Neuronal stem cell (in vitro differentiated cells): ENCODE measurements at places on chromosomes 6 and 20.

DNA sequence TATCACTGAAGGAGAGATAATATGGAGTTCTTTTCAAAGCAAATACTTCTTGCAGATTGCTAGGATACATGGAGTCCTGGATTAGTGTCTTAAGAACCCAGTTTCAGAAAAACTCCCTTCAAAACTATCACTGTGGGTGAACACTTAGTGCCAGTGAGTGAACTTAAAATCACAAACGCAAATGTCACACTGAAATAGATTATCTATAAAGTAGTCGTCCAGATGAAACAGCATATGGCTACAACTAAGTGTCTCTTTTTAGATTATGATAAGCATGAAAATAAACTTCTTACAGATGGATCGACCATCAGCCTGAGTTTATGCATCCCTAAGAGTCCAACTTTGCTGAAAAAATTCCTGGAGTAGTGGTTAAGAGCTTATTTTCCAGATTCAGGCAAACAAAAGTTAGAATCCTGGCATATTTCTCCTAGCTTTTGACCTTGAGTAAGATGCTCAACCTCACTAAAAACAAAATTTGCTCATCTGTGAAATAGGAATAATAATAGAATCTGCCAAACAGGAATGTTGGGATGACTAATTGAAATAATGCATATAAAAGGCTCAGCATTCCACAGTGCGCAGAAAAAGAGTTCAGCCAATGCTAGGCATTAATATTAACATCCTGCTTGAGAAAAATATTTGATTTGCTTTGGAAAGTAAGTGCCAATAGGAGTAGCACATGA is 70.4 kb downstream of the DOK5 start:
- H3K36me3 ChIP-seq = no peaks in the 10 kb centered on the region
- no peaks in the 10 kb centered on the region for H3K27me3 ChIP-seq
- H3K4me3 ChIP-seq = no peak overlapping the region
- no peak for DNase-seq
- no peaks in the 10 kb centered on the region for H3K4me1 ChIP-seq
- no peak overlapping the region for H3K27ac ChIP-seq

GRCh38 chr6:149478631-149479314 is 6.0 kb downstream of the ZC3H12D start:
- no peak for DNase-seq
- no peak overlapping the region for H3K27ac ChIP-seq
- no peaks in the 10 kb centered on the region for H3K36me3 ChIP-seq
- H3K27me3 ChIP-seq = no peaks in the 10 kb centered on the region

GRCh38 chr20:33163856-33164762 is 3.9 kb upstream of the BPIFA2 start:
- no peak overlapping the region for H3K4me3 ChIP-seq
- no peaks in the 10 kb centered on the region for H3K27me3 ChIP-seq
- no peak overlapping the region for H3K27ac ChIP-seq
- no peaks in the 10 kb centered on the region for H3K4me1 ChIP-seq
- no peaks in the 10 kb centered on the region for H3K36me3 ChIP-seq
- DNase-seq = no peak

GRCh38 chr6:106027758-106028157 is 58.4 kb upstream of the PRDM1 start:
- H3K4me1 ChIP-seq = peaks cover 2% of the 10 kb centered on the region
- no peak overlapping the region for H3K4me3 ChIP-seq
- H3K36me3 ChIP-seq = no peaks in the 10 kb centered on the region
- DNase-seq = no peak

DNA sequence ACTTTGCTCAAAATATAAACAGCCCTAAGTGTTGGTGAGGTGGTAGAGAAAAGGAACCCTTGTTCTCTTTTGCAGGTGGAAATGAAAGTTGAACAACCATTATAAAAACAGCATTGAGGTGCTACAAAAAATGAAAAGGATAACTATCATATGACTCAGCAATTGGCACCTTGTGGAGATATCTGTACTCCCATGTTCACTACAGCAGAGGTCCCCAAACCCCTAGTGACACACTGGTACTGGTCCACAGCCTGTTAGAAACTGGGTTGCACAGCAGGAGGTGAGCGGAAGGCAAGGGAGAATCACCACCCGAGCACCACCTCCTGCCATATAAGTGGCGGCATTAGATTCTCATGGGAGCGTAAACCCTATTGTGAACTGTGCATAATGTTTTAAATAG is 267.4 kb upstream of the THEMIS start:
- no peaks in the 10 kb centered on the region for H3K36me3 ChIP-seq
- no peak overlapping the region for H3K4me3 ChIP-seq
- H3K27ac ChIP-seq = no peak overlapping the region
- H3K27me3 ChIP-seq = no peaks in the 10 kb centered on the region
- H3K4me1 ChIP-seq = no peaks in the 10 kb centered on the region
- DNase-seq = no peak

DNA sequence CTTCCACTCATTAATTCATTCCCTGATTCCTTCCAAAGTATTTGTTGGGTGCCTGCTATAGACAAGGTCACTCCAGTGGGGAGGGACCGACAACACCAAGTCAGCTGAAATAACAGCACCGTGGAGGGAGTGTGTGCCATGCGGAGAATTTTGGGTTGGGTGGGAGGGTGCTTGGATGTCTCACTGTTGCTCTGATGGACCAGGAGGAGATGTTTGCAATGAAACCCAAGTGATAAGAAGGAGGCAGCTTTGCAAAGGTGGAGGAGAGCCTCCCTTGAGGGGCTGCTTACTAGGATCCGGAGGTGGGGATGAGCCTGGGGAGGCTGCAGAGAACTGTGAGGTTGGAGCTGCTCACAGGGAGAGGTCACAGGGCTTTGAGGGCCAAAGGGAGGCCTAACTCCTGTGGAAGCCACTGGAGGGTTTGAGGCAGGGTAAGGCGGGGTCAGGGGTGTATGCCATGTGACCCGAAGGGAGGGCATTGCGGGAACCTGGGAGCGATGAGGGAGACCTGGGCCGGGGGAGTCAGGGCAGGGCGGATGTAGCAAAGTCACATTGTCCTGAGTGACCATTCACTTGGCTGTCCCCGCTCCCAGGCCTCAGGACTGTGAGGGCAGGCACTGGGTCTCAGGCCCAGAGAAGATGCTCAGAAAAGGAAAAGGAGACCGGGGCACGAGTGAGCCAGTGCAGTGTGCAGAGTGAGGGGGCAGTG is 124.5 kb downstream of the PHACTR3 start:
- no peaks in the 10 kb centered on the region for H3K4me1 ChIP-seq
- H3K27ac ChIP-seq = no peak overlapping the region
- peaks cover 4% of the 10 kb centered on the region for H3K27me3 ChIP-seq
- H3K4me3 ChIP-seq = no peak overlapping the region
- DNase-seq = no peak

DNA sequence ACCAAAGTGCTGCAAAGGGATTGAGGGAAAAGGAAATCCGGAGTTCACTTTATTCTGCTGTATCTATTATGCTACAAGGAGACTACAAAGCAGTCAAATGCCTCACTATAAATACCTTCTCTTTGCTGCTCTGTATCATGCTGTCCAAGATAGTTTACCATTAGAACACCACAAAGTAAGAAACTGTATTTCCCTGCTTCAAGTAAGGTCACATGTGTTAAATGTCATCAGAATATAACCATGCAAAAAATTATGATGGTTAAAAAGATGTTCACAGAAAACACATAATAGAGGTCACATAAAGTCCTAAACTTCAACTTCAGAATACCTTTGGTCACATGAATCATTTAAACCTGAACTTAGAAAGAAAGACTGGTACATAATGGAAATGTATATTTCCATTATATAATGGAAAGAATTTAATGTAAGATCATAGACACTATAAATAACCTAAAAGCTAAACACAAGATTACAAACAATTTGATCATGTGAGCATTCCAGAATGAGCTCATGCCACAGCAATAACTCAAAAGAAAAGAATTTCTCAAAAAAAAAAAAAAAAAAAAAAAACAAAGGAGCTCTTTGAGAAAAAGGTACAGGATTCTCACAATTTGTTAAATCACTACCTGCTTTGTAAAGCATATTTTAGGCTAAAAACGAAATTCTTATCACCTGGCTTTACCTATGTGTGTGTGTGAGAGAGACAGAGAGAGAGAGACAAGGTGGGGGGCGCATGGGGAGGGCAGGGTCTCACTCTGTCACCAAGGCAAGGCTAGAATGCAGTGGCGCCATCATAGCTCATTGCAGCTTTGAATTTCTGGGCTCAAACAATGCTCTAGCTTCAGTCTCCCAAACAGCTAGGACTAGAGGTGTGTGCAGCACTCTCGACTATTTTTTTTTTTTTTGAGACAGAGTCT is 58.7 kb downstream of the KIF13A start:
- no peak for DNase-seq
- peaks cover 2% of the 10 kb centered on the region for H3K4me1 ChIP-seq
- no peak overlapping the region for H3K27ac ChIP-seq
- no peak overlapping the region for H3K4me3 ChIP-seq
- H3K27me3 ChIP-seq = no peaks in the 10 kb centered on the region

GRCh38 chr6:158686311-158686710 is 36.5 kb downstream of the SYTL3 start:
- H3K4me3 ChIP-seq = no peak overlapping the region
- no peaks in the 10 kb centered on the region for H3K4me1 ChIP-seq
- H3K36me3 ChIP-seq = no peaks in the 10 kb centered on the region
- no peak overlapping the region for H3K27ac ChIP-seq
- peaks cover 10% of the 10 kb centered on the region for H3K27me3 ChIP-seq

- H3K27me3 ChIP-seq = no peaks in the 10 kb centered on the region
- DNase-seq = no peak
- no peak overlapping the region for H3K27ac ChIP-seq
Observed at GRCh38 chr6:125798734-125799508, 8.2 kb downstream of the NCOA7 start.

GRCh38 chr20:703006-703405 is 27.4 kb upstream of the SCRT2 start:
- no peak overlapping the region for H3K27ac ChIP-seq
- no peak overlapping the region for H3K4me3 ChIP-seq
- no peak for DNase-seq
- H3K27me3 ChIP-seq = no peaks in the 10 kb centered on the region

DNA sequence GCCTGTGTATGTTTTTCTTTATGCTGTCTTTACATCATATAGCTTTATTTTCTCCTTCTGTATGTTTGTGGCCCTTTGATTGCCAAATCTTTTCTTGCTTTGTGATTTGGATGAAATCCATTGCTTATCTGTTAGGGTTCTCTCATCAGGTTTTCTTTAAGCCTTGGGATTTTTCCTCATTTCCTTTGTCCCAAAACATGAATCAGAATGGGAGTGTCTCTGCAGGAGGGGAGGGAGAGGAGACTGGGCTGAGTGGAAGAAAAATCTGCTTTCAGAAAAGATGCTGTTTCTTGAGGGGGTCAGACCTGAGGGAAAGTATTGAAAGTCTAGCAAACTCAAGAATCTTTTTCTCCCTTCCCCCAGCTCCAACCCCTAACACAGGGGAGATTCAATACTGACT is 758.0 kb upstream of the MMS22L start:
- DNase-seq = no peak
- no peaks in the 10 kb centered on the region for H3K36me3 ChIP-seq
- no peaks in the 10 kb centered on the region for H3K27me3 ChIP-seq
- H3K4me1 ChIP-seq = peaks cover 27% of the 10 kb centered on the region

- H3K4me3 ChIP-seq = no peak overlapping the region
- no peak for DNase-seq
- H3K27me3 ChIP-seq = no peaks in the 10 kb centered on the region
- H3K36me3 ChIP-seq = peaks cover 43% of the 10 kb centered on the region
Observed at GRCh38 chr6:43029120-43029519, 7.7 kb downstream of the RRP36 start.

DNA sequence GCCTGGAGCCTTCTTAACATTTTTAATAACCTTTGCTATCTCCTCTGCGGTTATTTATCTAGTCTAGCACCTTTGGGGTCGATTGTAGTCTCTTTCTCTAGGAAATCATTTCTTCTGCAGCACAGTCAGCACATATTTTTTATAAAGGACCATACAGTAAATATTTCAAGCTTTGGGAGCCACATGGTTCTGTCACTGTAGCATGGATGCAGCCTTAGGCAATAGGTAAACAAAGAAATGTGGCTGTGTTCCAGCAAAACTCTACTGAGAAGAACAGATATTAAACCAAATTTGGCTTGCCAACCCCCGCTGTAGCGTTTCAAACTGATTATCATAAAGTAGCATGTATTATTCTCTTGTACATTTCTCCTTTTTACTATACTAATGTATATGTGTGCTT is 95.7 kb downstream of the SLC23A2 start:
- no peaks in the 10 kb centered on the region for H3K36me3 ChIP-seq
- no peaks in the 10 kb centered on the region for H3K4me1 ChIP-seq
- no peak overlapping the region for H3K4me3 ChIP-seq
- no peaks in the 10 kb centered on the region for H3K27me3 ChIP-seq
- no peak for DNase-seq
- no peak overlapping the region for H3K27ac ChIP-seq

GRCh38 chr20:36821964-36822437 is 48.4 kb upstream of the DSN1 start:
- H3K4me3 ChIP-seq = no peak overlapping the region
- H3K4me1 ChIP-seq = peaks cover 12% of the 10 kb centered on the region
- DNase-seq = no peak

DNA sequence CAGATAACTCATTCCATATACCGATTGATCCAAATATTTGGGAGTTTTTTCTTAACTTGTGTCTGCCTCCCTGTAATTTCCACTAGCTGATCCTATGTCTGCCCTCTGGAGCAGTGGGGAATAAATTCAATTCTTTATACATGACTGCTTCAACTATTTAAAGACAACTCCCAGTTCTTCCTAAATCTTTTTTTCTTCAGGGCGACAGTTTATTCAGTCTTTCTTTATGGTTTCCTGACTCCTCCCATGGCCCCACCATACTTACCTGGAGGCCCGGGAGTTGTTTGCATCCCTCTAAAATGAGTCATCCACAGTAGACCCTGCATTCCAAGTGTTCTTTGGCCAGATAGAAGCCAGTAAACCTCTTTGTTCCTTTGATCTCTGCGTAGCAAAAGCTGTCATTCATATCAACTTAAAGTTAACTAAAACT is 73.6 kb downstream of the LCA5 start:
- H3K4me1 ChIP-seq = no peaks in the 10 kb centered on the region
- H3K36me3 ChIP-seq = no peaks in the 10 kb centered on the region
- no peak overlapping the region for H3K27ac ChIP-seq
- H3K4me3 ChIP-seq = no peak overlapping the region
- peak; percentile 17 for DNase-seq

- no peak for DNase-seq
- H3K36me3 ChIP-seq = no peaks in the 10 kb centered on the region
- H3K27ac ChIP-seq = no peak overlapping the region
- H3K4me1 ChIP-seq = peaks cover 18% of the 10 kb centered on the region
- no peaks in the 10 kb centered on the region for H3K27me3 ChIP-seq
- no peak overlapping the region for H3K4me3 ChIP-seq
Observed at GRCh38 chr6:44737341-44737740, 349.8 kb downstream of the CDC5L start.

DNA sequence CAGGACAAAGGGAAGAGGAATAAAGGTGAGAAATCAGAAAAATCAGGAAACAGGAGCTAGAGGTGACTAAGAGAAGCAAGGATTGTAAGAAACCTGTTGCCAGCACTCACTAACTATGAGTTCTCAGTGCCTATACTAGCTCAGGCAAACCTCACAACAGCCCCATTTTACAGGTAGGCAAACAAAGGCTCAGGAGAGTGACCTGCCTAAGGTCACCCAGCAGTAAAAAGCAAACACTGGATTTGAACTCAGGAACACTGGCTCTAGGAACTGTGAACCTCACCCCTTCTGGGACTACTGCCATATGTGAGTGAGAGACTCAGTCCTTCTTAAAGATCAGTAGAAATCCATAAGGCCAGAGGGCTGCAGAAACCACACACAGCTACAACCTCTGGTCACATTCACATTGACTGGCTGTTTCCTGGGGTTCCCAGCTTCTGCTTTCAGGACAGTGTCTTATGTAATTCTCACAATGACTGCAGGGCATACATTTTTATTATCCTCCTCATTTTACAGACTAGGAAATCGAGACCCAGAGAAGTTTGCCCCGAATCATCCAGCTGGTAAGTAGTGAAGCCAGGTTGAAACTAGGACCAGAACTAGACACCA is 80.7 kb upstream of the MAFB start:
- no peak for DNase-seq
- H3K4me1 ChIP-seq = peaks cover 3% of the 10 kb centered on the region
- H3K4me3 ChIP-seq = no peak overlapping the region
